Left renal cortex interstitium (tissue), 4 donors: ENCODE measurements at places on chromosomes 11 and 22. TPM values are rescaled to one million over a fixed set of nuclear protein-coding genes. Genes with fewer than 3 reads are reported as not detected.

The RIC3 gene
- polyA plus RNA-seq: 16.7 TPM

The HBD gene
- polyA plus RNA-seq: 4.1 TPM

The SPI1 gene
- 3.0 TPM for polyA plus RNA-seq

- DNase-seq: no peak
Observed at GRCh38 chr11:106925245-106925644, 93.0 kb downstream of the GUCY1A2 start.

The PRRG4 gene
- polyA plus RNA-seq: 5.6 TPM

GRCh38 chr11:110199184-110199981 is 97.0 kb downstream of the RDX start:
- no peak for DNase-seq

The PHLDA2 gene
- 1.6 TPM for polyA plus RNA-seq

- DNase-seq: no peak
Observed at GRCh38 chr11:15112131-15112541, 2.6 kb upstream of the INSC start.

DNA sequence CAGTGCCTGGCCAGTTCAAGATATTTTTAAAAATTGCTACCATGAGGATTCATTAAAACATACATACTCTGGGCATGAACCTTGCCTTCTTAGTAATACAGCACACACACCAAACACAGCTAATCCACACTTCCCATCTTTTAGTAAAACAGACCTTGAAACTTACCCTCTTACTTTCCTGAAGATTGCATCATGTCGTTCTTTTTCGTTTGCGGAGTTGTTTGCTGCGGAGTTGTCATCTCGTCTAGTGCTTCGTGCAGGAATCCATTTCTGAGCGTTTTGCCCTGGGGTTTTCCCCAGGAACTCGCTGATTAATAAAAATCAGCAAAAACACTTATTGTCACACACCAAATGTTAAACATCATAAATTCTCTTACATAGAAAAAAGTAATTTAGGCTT is 3.0 kb downstream of the EIF4G2 start:
- no peak for DNase-seq

DNA sequence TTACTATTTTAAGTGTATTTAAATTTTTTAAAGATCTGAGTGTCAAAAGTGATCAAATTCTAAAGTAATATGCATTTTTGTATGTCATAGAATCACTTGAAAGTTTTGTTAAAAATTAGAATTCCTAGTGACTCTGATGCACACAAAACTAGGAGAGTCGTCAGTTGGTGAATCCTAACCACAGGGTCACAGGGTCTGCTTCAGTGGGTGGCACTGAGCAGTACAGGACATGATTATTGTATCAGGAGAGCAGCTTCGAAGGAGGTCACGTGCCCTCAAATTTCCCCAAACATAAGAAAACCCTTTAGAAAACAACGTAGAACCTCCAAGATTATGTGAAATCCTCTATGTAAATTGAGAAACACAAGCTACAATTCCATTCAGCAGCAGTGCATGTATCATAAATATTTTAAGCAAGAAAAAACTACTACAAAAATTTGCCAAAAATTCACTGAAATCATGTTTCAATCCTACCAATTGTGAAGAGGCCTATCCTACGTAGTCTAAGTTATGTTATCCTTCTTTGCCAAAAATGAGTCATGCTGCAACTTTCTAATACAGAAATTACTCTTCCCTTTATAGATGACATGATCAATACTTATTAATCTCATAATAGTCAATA is 323.6 kb downstream of the AASDHPPT start:
- no peak for DNase-seq

DNA sequence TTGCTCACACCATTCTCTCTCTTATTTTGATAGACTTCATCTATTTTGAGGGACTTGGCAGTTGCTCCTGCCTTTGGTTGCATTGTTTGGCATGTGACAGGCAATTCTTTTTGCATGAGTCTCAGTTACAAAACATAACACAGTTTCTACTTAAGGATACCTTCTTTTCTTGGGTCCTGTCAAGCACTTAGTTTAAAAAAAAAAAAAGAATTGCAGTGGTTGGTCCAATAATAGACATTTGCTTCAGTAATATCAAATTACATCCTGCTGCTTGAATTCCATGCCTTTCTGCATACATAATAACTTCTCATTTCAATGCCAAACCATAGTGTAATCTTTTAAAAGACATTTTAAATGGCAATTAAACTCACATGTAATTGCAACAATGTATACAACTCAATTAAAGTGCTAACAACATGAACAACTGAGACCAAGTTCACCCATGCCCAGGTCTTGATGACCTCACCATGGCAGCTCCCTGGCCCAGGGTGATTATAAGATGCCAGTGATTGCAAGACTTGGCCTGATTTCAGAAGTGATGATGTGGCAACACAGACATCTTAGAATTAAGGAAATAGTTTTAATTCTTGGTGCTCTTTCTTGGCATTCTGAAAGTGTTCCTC is 32.2 kb upstream of the PLET1 start:
- no peak for DNase-seq

The AQP11 gene
- 3.8 TPM for polyA plus RNA-seq

GRCh38 chr22:35312198-35313059 is 12.7 kb downstream of the TOM1 start:
- DNase-seq: no peak

The FGF3 gene
- not detected for polyA plus RNA-seq

DNA sequence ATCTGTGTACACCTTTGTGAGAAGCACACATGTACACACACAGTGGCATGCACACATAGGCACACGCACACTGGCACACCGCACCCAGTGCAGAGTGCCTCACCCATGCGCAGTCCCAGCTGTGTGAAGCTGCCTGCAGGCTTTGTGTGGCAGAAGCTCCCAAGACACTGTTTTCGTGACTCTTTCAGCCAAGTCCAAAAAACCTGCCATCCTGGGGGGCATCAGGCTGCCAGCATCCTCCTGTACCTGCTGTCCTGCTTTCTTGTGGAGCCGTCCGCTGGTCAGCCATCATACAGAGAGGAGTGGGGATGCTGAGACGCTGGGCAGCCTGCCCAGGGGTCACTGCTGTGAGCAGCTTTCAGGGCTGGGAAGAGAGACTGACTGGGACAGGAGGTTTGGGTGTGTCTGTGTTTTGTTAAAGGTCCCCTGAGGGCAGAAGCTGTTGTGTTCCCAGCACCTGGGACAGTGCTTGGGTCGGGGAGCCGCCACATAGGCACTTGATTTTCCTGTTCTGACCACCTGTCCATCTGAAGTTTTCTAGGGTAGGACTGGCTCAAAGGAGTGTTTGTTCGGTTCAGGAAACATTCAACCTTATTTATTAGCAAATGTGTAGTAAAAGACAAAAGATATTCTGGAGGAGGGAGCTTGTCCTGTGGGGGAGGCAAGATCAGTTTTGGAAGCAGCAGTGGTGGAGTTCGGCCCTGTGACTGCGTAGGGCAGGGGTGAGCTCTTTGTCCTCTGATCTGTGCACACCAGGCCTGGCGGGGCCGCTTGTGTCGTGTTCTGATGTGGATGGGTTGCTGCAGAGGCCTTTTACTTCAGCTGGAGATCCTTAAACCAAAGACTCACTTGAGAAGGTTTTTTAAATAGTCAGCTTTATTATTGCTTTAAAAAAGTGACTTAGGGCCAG is 29.7 kb downstream of the AP2A2 start:
- no peak for DNase-seq
